ENCODE measurements at places on chromosomes 7 and 10.

DNA sequence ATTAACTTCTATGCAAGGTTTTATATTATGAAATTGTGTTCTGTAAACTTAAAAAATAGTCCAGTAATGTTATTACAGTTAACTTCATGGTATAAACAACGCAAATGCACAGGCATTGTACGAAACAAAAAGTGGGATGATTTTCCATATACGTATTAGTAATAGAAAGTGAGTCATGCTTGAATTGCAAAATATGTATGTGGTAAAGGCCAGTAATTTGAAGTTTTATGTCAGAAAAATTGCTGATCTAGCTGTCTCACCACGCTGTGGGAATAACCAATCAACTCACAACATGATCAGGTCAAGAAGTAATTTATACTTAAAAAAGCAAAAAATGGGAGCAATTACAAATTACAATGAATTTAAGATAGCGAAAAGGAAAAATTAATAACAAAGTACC lies 37.0 kb upstream of the GLI3 start:
- DNase-seq: no peak

DNA sequence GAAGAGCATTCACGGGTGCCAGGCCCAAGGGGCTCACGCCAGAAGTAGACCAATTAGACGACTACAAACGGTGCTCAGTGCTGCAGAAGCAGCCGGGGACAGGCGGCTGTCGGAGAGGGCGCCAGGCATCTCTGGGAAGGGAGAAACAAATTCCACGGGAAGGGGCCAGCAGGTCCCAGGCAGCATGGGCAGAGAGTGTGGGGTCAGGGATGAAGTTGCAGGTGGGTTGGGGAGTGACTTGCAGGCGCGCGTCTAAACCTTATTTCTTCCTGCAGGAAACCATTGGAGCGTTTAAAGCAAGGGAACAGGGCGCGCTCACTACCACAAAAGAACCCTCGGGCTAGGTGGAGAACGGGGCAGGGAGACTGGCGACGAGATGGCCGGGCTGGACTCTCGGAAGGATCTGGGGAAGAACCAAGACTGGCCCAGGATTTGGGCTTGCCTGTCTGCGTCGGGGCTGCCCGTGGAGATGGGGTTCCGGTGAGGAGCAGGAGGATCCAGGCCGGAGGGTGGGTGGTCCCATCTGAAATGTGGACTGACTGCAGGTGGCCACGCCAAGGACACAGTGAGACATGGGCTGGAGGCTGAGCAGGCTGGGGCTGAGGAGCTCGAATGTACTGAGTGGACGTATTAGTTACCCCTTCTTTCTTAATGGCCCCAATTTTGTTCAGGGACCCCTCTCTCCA lies 116.3 kb upstream of the DIP2C start:
- no peak for DNase-seq

DNA sequence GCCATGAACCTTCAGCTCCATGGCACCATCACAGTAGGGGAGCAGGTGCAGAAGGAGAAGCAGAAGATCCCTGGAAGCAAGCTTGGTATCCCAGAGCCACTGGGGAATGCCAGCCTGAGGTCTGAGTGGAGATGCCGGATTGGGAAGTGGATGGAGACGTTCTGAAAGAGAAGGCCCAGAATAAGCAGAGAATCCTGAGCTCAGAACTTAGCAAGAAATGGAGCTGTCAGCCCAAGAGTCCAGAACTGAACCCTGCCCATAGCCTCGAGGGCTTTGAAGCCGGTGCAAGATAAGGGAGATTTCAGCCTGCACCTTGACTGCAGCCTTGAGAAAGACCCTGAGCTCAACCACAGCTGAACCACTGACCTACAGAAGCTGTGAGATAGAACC lies 13.9 kb upstream of the GDF10 start:
- DNase-seq: no peak

DNA sequence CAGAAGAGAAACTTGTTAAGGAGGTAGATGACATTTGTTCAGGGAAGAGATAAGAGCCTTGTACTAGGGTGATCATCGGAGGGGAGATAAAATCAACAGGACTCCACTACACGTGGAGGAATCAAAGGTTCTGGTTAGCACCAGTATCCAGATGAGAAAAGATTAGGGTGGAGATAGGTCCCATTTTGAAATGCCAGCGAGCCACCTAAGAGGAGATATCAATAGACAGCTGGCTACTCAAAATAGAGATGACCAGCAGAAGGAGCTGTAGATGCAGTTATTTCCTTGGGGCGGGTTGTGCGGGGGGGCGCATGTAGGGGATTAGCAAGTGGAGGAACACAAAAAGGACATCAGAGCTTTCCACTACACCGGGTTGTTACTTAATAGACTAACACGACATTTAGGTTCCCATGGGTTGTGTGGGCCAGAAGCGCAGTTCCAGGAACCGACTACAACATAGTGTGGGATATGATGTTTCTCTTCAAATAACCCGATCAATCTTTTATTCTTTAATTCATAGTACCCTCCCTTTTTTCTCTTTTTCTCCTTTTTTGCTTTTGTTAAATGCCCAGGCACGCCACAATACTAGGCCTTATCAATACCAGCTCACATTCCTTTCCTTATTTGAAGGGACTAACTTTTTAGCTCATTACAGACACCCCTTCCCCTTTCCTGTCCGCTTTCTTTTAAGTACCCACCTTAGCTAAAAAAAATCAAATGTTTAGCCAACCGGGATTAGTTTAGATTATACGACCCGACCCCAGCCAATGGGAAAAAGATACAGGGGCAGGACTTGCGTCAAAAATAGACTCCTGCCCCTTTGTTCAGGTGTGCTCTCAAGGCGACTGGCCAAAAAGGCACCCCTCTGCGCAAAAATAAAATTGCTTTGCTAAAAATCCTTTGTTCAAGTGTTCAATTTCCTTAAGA lies 2.0 kb upstream of the KIF11 start:
- no peak for DNase-seq

GRCh38 chr10:129411772-129412171 lies 55.3 kb upstream of the MGMT start:
- no peak for DNase-seq

- peak; percentile 97 for DNase-seq
These were observed at the start of gene CYP51A1 for GRCh38 chr7:92134271-92135051. TSS of gene CYP51A1 (minus strand) at chr7:92134477. CDS start at chr7:92134364, 113 bp downstream.

DNA sequence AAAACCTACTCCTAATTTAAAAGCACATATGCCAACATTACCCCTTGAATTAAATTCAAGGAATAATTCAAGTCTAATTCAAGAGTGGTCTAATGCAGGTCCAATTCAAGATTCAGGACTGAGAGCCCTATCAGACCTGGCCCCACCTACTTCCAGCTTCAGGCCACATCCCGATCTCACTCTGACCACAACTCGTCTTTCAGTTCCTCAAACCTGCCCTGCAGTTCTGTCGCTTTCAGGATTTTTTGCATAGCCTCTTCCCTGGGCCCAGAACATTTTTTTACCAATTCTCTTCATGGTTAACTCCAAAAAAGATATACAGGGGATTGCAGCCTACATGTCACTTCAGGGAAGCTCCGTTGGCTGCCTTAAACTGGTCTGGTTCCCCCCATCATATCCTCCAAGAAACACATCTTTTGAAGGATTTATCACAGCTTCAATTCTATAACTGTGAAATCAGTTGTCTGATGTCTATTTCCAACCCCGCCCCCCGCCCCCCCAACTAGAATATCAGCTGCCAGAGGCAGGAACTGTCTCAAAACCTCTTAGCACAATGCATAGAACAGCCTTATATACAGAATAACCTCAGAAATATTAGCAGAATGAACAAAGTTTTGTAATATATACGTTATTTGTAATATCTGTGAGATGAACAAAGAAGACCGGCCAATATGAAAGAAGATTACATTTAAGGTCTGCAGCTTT lies 20.8 kb downstream of the CCDC6 start:
- no peak for DNase-seq

DNA sequence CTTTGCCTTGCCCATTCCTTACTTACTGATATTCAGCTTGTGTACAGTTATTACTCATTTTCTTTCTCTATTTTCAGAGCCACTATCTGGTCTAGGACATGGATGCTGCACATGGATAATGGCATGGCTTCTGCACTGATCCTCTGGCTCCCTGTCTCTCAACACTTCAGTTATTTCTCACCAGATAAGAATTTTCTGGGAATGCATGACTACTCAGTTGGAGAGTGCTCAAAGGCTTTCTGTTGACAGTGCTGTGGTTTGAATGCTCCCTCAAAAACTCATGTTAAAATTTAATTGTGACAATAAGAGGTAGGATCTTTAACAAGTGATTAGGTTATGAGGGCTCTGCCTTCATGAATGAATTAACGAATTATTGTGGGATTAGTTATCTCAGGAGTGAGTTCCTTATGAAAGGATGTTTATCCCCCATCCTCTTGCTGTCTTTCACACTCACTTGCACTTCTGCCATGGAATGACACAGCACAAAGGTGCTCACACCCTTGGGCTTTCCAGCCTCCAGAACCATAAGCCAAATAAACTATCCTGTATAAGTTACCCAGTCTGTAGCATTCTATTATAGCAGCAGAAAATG lies 16.1 kb upstream of the PIK3CG start:
- DNase-seq: no peak

GRCh38 chr10:71696628-71697326 lies 22.8 kb downstream of the C10orf105 start:
- DNase-seq: peak; percentile 57

GRCh38 chr7:1460821-1461645 lies 1.8 kb upstream of the MICALL2 start:
- no peak for DNase-seq

DNA sequence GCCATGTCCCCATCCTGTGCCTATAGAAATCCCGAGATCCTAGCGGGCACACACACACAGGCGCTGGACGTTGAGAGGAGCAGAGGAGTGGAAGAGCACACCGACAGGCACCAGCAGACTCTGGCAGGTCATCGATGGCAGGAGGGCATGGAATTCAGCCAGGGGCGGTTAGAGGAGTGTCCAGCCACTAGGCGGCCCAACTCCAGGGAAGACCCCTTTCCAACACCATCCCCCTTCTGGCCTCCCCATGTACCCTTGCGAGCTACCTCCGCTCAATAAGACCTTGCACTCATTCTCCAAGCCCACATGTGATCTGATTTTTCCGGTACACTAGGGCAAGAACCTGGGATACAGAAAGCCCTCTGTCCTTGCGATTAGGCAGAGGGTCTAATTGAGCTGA lies 356.0 kb upstream of the DPP6 start:
- no peak for DNase-seq

GRCh38 chr10:5355594-5356301 lies 9.0 kb upstream of the UCN3 start:
- no peak for DNase-seq

DNA sequence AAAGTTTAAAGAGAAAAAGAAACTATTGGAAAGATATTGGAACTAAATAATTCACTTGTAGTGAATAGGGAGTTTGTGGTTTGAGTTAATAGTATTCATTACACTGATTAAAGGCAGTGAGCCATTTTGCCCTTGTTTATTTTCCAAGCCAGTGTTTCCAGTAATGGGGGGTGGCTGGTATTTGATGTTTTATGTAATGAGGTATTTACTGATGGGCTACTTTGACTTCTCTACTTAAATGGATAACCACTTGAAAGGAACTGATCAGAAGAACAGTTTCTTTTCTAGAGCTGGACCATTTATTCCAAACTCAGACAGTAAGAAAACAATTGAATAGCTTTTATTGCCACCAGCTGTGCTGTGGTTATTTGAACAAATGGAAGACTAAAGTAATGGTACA lies 227.0 kb upstream of the HDAC9 start:
- DNase-seq: no peak

DNA sequence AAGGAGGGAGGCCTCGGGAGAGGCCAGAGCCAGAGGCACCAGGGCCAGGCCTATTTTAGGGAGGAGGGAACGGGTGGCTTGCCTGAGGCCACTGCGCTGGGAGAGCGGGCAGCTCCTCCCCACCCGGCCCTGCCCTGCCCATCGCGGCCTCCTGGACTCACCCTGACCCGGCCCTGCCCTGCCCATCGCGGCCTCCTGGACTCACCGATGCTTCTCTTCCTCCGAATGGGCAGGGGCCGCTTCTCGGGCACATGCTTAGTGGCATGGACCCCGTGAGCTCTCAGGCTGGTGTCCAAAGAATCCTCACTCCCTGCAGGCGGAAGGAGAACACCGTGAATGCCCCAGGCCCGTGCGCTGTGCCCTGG lies 7.5 kb downstream of the PDGFA start:
- DNase-seq: no peak

- no peak for DNase-seq
These were observed 733.2 kb downstream of the INHBA start for GRCh38 chr7:40969641-40970040.

DNA sequence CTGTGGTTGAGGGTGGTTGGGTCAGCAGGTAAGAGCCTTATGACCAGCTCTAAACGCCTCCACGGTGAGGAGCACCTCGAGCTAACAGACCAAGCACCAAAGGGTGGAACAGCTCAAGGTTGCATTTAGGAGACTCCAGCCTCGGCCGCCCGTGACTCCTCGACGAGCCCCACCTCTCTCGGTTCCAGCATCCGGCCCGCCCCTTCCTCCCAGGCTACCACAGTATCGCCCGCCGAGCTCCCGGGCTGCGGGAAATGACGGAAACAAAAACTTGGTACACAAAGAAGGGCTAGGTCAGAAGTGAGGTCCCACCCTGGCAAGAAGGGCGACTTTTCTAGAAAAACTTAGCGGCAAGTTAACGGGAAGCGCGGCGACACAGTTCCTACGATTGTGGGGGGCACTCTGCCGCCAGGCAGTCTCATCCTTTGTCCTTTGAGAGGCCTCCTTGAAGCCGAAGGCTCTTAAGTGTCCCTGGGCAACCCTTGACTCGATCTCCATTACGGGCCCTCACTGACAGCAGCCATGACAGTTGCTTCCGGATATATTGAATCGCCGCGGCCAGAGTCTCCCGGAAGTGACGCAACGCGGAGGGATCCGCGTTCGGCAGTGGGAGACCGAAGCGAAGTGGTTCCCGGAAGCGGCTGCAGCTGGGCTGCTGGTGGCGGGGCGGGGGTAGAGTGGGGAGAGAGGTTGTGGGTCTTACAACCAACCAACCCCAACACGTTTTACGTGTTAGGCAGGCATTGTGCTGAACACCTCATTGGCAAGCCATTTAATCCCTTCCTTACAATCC lies 40.2 kb upstream of the ZNF518A start:
- DNase-seq: peak; percentile 99

GRCh38 chr10:117884093-117884492 lies 162.6 kb downstream of the RAB11FIP2 start:
- DNase-seq: no peak

DNA sequence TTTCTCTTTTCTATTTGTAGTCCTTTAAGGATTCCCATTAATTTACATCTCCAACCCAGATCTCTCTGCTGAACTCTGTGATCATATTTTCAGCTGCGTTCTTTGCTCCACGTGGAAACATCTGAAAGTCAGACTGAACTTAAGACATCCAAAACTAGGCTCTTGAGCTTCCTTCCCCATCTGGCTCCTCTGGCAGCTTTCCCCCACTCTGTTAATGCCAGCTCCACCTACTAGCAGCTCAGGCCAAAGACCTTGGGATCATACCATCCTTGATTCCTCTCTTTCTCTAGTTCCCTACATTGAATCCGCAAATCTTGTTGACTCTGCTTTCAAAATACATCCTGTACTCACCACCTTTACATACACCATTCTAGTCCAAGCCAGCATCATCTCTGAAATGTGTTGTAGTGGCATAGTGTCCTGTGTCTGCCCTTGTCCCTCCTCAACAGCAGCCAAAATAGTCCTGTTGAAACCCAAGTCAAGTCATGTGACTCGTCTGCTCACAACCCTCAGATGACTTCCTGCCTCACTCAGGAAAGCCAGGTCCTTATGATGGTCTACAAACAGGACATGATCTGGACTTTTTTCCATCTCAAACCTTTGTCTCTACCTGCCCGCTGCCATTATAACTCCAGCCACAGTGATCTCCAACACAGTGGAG lies 7.0 kb downstream of the REEP3 start:
- no peak for DNase-seq

Data from T-helper 2 cell (primary cell).